ENCODE measurements at places on chromosomes 13 and 19.
A peak's percentile ranks its signal among the peaks of the same experiment; 100 is the strongest.

GRCh38 chr13:110116072-110116487 is 190.9 kb downstream of the COL4A1 start:
- peak; percentile 53 for DNase-seq

DNA sequence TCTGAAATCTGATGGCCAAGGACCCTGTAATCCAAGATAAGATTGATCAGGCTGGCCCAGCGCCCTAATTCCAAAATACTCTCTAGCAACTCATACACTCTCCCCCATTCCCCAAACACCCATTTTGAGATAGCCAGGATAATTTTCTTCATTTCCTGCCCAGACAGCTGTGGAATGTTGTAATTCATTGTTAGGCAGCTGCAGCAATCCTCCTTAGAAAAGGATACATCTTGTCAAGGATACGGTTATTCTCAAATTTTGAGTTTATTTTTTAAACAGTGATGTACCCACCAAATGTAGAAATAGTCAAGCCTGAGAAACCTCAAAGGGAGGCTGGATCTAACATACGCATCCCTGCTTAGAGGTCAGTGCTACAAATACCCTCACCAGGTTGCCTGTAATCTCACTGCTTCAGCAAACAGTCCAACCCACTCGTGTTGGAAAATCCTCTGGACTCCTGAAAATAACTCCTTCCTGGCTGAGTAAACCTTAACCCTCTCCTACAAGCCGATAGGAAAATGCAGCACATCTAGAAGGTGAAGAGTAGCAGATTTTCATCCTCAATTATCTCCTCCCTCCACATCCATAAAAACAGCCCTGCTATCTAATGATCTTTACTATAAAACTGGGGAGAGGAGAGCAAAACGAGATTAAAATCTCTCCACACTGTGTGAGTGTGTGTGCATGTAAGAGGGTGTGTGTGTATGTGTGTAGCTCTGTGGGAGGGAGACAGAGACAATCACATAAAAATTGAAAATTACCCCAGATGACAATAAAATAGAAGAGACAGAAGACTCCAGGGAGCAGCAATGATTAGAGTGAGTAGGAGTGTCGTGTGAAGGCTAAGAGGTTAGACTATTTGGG is 683.1 kb downstream of the DIAPH3 start:
- DNase-seq, result no peak

DNA sequence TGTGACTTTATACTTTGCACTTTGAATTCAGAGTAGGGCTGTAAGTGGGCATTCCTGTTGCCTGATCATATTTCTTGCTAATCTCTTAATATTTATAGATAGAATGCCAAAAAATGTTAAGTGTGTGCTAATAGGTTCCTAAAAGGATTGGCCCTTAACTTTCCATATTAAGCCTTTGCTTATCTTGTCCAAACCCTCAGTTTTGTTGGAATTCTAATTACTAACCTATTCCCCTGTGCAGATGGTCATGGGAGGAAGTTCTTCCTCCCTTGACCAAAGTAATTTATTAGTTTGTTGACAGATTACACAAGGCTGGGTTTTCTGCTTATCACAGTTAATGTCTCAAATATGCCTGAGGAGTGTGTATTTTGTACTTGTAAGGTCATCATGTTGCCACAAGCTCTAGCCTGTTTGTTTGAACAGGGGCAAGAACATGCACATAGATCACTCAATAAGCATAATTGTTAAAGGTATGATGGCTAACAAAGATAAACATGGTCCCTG is 541.1 kb upstream of the SPRY2 start:
- DNase-seq, result no peak

DNA sequence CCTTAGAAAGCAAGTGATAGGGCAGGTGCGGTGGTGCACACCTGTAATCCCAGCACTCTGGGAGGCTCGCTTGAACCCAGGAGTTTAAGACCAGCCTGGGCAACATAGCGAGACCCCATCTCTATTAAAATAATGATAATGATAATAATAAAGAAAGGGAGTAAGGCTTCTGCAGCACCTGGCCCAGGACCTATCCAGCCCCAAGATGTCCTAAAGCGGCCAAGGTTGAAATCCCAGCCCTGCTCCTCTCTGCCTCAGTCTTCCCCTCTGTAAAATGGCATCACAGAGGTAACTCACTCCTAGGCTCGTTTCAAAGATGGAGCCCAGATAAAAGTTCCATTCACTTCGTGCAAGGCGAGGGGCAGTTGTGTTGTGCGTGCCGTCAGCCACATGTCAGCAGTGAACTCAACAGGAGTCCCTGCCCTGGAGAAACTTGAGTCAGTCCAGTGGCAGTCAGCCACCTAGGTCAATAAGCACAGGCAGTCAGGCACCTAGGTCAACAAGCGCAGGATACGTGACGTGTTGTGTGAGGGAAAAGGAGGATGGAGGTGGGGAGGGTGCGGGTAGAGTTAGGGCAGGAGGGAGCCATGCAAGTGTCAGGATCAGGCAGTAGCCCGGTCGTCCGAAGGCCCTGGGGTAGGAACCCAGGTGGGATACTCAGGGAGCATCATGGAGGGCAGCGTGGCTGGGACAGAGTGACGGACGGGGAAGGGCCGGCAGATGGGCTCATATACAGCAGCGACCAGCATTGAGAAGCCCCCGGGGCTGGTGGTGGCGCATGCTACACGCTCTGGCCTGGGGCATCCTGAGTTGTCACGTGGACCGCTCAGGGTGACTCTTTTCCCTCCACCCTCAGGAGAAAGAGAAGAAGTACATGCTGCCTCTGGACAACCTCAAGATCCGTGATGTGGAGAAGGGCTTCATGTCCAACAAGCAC is 16.6 kb downstream of the TMED1 start:
- no peak for DNase-seq

GRCh38 chr19:43934055-43934984 is 762 bp downstream of the ZNF45 start:
- no peak for DNase-seq

GRCh38 chr13:50466456-50466855 is 377.0 kb downstream of the DLEU7 start:
- DNase-seq, result no peak

DNA sequence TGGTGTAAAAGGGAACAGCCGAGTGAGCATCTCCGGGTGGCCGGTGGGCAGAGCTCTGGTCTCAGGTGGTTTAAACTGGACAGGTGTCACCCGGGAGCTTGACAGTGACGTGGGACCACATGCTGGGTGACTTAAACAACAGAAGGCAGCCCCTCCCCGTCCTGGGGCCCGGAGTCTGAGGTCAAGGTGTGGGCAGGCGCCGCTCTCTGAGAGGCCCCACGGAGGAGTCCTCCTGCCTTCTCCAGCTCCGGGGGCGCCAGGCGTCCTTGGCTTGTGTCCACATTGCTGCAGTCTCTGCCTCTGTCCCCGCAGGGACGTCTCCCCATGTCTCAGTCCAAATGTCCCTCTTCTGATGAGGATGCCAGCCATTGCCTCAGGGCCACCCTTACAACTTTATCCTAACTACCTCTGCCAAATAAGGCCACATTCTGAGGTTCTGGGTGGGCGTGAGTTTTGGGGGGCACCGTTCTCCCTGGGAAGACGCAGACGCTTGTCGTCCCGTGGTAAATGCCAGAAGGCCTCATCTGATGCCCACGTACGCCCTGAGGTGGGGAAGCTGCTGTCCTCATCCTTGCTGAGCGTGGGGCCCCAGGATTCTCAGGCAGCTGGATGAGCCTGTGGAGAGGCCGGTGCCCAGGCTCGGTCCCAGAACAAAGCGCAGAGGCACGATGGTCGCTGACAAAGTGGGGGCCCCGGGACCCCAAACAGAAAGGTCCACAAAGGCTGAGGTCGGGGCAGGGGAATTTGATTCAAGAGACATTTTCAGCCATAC is 12.9 kb downstream of the GZMM start:
- DNase-seq, result no peak

DNA sequence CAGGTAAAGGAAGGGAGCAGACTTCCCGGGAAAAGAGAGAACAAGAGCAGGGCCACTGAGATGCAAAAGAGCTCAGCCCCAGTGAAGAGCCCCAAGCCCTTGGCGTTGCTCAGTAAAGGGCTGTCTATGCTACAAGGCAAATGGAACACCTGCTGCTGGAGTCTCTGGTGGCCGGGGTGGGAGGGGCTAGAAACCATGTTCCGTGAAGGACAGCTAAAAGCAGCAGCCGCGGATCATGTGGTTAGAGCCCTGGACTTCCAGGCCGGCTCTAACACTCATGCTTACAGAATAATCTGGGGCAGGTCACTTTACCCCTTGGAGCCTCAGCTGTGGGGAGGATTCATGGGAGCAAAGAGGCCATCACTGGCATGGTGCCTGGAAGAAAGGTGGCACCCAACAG is 17.8 kb downstream of the POU2F2 start:
- DNase-seq, result no peak

- no peak for DNase-seq
These were observed 15.8 kb upstream of the GJB6 start for GRCh38 chr13:20247963-20248362.

- DNase-seq, result no peak
These were observed 365.4 kb downstream of the NDFIP2 start for GRCh38 chr13:79846386-79846785.

DNA sequence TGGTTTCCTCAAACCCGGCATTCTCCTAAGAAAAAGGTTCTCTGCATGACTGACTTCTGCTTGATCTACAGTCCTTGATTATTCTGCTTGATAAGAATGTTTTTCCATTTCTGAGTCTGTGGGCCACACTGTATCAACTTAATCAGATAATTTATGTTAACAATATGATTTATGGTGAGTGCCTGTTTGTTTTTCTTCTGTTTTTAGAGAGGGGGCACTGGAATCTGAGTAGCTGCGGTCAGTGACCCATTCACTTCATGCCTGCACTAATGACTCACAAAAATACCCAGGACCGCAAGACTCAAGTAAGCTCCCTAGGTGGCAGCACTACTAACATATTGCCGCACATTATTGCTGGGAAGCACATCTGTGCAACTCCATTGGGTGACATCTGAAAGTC is 542.3 kb upstream of the ATXN8OS start:
- no peak for DNase-seq

DNA sequence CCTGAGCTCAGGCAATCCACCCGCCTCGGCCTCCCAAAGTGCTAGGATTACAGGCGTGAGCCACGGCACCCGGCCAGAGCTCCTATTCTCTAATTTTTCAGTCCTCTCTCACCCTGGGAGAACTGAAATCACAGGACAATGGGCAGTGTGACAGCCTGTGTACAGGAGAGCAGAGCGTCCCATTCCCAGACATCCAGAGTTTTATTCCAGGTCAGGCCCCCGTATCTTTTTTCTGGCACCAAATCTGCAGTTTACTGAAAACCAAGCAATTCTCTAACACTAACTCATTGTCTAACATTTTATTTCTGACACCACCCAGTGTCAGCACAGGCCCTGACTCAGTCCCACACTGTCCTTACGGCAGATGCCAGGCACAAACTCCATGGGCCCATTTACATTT is 6.7 kb downstream of the ZNF708 start:
- no peak for DNase-seq

- DNase-seq, result no peak
These were observed 1.5 kb downstream of the RNF225 start for GRCh38 chr19:58396691-58397532.

GRCh38 chr13:81171065-81171647 is 830.2 kb upstream of the SPRY2 start:
- DNase-seq, result no peak

- DNase-seq, result no peak
These were observed 3.4 kb downstream of the ZNF430 start for GRCh38 chr19:21023901-21024300.

DNA sequence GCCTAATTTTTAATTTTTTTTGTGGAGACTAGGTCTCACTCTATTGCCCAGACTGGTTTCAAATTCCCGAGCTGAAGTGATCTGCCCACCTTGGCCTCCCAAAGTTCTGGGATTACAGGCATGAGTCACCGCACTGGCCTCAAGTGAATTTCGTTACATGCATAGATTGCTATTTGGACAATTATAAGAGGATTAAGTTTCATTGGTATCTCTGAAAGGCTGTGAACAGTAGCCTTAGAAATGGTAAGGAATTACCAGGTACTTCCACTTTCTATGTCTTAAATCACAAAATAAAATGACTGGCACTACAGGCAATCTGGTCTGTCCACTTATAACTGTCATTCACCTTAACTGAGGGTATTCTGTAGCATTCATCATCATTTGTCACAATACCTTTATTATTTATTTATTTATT is 2.9 kb upstream of the CCDC9 start:
- DNase-seq, result no peak

DNA sequence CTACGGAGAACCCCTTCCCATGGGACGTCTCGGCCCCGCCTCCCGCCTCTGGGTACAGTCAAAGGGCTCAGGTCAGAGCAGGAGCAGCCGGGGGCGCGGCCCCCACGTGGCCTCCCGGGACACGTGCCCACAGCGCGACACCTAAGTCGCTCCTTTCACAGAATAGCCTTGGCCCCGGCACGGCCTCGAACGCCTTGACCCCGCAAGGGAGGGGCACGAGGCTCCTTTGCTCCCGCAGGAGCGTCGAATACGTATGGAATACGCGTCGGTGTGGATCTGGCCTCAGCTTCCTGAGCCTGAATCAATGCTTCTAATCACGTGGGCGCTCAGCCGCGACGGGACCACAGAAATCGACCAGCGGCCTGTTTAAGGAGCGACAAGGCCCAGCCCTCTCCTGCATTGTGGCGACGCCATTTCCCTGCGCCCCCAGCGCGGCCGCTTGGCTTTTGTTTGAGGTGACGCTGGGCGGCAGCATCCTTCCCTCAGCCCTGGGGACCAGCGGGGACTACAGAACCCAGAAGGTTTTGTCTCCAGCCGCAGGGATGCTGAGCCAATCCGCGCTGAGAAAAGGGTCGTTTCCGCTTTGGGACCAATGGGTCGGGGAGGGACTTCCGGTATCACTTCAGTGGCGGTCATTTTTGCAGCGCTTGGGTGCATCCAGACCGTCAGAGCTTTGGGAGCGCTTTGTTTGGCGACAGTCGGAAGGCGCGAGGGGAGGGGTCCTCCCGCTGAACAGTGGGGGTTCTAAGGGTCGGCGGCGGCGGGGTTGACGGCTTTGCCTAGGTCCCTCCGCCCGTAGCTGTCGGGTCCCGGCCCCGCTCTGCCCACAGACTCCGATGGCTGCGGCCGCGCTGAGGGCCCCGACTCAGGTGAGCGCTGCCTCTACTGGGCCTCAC is at the start of gene ZIK1:
Gene ZIK1 (plus strand): TSS at position 625 of the 896 bp plus-strand sequence. CDS start 212 bp downstream, at position 837.
- DNase-seq, result peak; percentile 61

DNA sequence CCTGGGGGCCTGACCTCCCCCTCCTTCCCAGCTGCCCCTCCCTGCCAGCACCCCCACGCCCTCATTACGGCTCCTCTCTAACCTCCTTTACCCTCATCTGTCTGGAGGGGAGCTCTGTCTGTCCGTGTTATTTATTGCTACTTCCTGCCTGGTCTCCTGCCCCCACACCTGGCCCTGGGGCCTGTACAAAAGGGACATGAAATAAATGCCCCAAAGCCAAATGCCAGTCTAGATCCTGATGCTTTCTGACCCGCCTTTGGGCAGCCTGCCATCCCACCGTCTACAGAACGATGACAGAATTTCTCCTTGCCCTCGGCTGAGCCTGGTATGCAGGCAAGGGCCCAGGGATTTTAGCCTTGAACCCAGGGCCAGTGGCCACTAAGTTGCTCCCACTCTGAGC is 15.4 kb upstream of the CD22 start:
- no peak for DNase-seq
